NCI-H446 treated with DMSO at 0.1 percent for 48 hours (cell line): ENCODE measurements at places on chromosomes 6 and 20.

DNA sequence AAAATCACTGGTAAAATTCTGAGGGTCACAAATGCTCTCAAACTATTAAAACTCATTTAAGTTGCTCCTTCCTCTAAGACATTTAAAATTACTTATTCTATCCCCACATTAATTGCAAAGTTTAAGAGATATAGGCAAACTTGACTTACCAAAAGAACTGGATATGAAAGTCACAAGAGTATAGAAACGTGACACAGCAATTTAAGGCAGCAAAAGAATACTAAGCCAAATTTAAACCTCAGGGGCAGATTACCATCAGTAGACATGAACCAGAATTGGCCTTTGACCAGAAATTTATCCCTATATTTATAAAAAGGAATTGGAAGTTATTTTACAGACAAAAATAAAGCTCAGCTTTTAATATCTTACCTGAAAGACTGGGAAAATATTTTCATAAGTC lies 56.0 kb downstream of the MAP3K7 start:
- no peak for DNase-seq

DNA sequence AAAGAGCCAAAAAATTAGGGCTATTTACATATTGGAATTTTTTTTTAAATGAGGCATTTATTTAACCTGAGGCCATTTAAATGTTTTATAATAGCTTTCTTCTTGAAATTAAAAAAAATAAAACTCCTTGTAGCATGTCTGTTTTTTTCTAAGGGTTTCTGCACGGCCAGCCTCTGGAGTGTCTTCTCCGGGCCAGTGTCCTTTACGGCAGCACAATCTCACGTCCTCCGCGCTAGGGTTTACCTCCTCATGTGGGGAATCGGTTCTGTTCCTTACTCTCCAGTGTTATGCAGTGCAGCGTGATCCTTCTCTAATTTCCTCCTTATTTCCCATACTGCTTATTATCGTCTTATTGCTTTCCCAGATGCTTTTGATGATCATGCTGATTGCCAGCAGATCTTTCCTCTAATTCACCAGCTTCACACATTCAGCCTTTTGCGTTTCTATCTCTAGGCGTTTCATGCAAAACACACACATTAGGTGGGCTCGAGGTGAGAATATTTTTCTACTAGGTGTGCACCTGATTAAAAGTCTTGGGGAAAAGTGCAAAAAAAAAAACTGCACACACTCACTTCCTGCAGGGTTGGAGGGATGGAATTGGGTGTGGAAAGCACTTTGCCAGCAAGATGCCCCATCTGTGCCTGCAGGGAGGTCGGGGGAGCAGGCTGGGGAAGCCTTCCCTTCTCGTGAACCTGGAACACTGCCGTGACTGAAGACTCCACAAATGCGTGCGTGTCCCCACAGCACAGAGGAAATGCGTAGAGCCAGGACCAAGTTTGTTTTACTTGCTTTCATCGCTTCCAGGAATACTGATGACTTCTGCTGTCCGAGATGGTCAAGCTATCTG lies 56.1 kb downstream of the PSMG4 start:
- DNase-seq: no peak

DNA sequence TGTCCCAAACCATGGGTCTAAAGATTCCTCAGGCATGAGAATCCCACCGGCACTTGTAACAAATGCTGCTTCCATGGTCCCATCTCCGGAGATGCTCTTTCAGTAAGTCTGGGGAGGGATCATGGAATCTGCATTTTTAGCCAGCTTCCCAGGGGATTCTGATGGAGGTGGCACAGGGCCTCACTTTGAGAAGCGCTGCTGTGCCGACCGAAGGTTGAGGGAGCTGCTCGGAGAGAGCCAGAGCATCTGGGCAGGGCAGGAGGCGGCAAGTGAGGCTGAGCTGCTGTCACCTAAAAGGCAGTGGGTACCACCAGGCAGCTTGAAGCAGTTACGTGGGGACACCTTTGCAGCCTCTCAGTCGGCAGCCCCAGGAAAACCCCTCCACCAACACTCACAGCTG lies 100.2 kb upstream of the CDYL start:
- no peak for DNase-seq

DNA sequence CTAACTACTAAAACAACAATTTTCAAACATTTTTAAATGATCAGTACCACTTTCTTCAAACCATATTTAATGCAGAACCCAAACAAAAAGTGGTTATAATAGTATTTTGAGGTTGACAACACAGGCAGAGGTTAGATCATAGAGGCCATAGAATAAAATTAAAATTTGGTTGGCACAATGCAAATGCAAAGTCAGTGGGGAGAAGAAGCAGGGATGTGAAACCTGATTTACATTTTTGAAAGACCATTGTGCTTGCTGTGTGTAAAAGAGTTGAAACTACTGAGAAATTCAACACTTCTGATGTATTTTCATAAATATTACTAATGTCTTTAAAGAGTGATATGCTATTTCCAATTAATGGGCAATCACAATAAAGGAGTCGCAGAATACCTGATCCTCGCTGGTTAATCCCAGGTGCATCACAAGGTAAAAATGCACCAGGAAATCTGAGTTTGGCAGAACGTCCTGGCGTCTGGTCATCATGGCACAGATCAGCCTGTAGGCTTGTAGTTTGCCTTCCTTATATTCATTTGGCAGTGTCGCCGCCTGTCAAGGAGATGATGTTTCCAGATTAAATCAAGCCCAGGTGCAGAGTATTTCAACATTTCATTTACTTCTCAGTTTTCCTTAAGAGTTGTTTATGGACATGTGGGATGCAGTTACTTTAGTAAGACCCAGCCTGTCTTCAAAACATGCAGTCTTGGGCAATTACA lies 141.2 kb downstream of the RALGAPA2 start:
- no peak for DNase-seq

DNA sequence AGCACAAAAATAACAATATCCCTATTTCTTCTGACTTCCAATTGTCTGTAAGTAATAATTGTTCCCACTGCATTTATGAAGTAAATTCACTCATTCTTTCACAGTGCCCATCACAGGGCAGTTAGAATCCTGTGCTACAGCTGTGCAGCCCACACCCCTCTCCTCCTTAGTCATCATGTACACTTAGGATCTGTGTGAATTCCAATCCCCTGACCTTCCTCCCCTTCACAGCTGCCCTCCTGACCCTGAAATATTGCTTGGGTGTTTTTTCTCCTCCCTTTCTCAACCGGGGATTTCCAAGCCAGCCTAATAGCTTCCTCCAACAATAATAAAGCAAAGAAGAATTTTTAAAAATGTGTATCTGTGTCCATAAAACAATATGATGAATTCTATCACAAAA lies 91.5 kb upstream of the BEND6 start:
- no peak for DNase-seq

- DNase-seq: no peak
These were observed 68.2 kb downstream of the PHACTR3 start for GRCh38 chr20:59672576-59672975.

- no peak for DNase-seq
These were observed 197.9 kb upstream of the GRIK2 start for GRCh38 chr6:101195588-101195987.

DNA sequence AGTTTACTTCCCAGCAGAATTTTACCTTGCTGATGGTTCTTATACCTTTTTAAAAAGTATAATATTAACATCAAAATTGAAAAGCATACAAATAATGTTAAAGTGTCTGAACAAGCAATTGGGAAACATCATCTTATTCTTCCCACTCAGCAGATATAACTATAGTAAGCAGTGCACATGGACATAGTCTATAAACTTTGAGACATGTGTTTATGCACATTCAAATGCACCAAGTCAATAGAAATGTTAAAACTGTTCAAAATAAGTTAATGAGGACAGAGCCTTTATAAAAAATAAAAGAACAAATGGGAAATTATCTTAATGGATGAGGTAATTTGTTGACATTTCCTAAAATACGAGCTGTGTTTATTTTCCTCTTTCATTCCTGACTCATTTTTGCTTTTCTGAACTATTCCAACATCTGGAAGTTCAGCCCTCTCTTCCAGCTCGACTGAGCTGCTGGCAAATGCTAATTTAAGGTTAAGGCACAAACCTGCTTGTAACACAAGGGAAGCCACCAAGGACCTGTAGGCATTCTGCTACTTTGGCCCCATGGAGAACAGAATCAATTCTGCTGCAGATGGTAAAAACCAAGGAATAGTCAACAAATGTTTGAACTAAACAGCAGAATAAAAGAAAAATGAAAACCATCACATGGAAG lies 110.3 kb upstream of the MAP3K4 start:
- no peak for DNase-seq

DNA sequence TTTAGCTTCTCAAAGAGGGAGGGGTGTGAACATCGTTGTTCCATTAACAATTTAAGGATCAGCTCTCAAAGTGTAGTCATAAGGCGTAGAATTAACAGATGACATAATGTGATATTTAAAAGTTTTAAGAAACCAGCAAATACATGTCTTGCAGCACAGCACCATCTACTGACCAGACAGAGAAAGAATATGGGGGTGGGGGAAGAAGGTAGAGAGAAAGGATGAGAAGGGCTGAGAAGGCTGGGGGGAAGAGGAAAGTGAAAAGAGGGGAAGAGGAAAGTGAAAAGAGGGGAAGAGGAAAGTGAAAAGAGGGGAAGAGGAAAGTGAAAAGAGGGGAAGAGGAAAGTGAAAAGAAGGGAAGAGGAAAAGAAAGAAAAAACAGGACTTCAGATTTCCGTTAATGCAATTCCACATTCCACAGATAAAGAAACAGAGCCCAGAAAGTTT lies 80.9 kb downstream of the HAO1 start:
- DNase-seq: peak; percentile 41
